ENCODE measurements at places on chromosomes 7 and 10.

- DNase-seq = no peak
Measured at GRCh38 chr7:17497136-17497535, 198.7 kb downstream of the AHR start.

DNA sequence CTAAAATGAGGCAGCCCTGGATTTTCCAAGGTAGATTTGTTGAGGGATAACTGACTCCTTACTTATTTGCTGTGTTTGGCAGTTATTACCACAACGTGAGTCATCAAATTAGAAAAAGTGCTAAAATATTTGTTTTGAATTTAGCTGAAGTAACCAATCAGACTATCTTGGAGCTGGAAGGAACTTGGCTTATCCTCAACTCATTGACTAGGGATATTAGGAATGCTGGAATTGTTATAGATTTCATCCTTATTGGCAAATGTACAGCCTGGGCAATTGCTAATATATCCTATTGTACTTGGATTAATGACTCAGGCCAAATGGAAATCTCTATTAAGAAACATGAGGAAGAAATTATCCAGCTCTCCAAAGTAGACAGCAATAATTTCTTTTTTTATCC is 1189.0 kb upstream of the LRRN3 start:
- no peak for DNase-seq

- DNase-seq = no peak
Measured at GRCh38 chr7:44265728-44266127, 59.7 kb downstream of the CAMK2B start.

DNA sequence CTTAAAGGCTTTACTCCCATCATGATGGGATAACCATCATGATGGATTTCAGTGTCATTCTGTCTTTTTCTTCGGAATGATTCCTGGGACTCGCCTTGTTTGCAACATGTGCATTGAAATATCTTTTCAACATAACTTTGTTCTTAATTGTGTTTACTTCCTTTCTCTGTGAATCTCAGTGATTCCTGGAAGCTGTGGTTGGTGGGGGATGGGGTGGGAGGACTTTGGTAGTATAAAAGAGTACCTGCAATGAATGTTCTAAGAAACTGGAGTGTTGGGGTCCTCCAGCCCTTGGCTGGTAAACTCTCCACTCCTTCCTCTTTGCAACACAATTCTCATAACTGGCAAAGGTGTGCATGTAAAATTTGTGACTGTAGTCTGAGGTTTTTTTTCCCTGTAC is 11.5 kb upstream of the SH2D4B start:
- no peak for DNase-seq

GRCh38 chr10:109895095-109895818 is 28.1 kb downstream of the XPNPEP1 start:
- no peak for DNase-seq

DNA sequence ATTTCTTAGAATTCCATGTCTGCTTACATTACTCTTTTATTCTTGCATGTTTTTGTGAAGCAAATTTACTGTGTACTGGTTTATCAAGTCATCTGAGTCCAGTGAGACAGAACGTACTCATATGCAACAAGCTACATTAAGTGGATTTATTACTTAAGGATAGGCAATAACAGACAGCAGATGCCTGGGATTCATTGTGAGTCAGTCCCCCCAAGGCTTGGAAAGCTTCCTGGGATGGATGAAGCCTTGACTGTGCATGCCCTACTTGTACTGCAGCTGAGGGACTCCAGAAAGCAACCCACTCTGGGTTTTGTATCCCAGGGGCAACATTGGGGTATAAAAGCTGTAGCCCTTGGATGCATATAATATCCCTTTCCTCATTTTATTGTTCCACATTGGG is 113.4 kb upstream of the RAB18 start:
- no peak for DNase-seq

DNA sequence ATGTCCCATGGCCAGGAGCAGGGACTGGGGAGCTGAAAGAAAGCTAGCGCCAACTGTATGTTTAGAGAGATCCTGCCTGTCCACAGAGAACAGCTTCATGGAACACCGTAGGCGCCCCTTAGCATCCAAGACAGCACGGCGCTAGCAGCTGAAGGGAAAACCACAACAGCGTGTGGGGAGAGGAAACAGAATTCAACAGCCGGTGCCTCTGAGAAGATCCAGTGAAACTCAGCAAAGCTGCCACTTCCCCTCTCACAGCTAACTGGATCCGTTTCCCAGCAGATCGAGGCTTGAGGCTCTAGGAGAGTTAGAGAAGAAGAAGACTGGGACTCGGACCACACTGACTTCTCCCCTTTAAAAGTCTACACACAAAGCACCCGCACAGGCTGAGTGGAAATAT is 145.0 kb downstream of the MAD1L1 start:
- no peak for DNase-seq

DNA sequence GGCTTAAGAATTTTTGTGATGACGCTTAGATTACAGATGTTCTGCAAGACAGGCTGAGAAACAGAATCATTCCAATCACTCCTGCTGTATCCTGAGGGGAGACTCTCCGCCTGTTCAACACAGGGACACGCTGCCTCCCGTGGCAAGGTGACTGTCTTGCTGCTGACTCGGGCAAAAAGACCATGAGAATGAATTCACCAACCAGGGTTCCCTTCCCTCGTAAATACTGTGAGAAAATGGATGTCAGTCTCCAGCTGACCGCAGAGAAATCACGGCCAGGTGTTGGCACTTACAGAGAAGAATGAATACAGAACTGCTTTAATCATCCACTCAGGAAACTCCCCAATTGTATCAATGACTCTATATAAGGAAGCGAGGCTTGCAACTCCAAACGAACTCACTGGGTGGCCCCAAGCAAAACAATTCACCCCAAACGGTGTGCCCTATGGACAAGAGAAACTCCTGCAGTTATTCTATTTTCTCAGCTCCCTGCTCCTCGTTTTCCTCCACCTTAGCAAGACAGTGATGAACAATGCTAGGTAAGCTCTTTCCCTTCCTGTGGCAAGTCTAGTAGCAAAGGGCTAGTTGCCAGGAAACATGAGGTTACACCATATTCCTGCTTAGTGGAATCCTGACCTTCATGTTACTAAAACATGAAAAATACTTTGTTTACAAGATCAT is 22.8 kb downstream of the GNA12 start:
- DNase-seq = peak; percentile 25

DNA sequence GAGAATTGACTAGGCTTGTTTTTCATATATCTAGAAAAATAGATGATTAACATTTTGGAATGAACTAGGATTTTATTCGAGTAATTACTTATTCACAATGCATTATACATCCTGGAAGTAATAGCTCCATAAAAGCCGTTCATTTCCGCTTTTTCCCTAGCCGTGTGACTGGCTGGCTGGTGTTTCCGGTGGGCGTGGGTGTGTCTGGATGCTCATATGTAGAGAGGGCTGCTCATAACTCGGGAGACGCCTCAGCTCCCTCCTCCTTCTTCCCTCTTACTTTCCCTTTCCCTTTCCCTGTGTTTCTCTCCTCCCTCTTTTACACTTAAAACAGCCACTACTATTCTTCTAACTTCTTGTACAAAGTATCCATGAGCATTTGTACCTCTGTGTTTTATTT is 187.7 kb upstream of the VSTM2A start:
- DNase-seq = no peak

GRCh38 chr7:11175371-11175770 is 201.7 kb downstream of the PHF14 start:
- no peak for DNase-seq

GRCh38 chr10:70804421-70804808 is 11.3 kb upstream of the SGPL1 start:
- DNase-seq = no peak

GRCh38 chr10:51694086-51694768 is 5.2 kb downstream of the CSTF2T start:
- DNase-seq = no peak

DNA sequence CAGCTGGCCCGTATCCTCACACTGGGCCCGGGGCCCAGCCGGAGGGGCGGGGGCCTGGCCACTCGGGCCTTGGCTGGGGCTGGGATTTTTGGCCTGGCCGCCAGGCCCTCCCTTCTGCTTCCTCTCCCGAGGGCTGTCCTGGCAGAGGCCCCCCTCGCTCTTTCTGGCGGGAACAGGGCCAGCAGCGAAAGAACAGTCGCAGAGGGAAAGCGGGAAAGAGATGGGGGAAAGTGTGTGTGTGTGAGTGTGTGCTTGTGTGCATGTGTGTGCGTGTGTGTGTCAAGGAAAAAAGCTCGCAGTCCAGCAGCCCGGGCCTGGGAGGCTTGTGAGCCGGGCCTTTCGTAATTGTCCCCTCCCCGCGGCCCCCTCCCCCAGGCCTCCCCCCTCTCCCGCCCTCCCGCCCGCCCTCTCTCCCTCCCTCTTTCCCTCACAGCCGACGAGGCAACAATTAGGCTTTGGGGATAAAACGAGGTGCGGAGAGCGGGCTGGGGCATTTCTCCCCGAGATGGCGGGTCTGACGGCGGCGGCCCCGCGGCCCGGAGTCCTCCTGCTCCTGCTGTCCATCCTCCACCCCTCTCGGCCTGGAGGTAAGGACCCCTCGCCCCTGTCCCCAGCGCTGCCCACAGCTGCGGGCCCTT is at the start of gene ELN:
Gene ELN (plus strand): TSS at position 491 of the 638 bp plus-strand sequence. CDS start 15 bp downstream, at position 506.
- DNase-seq = no peak

DNA sequence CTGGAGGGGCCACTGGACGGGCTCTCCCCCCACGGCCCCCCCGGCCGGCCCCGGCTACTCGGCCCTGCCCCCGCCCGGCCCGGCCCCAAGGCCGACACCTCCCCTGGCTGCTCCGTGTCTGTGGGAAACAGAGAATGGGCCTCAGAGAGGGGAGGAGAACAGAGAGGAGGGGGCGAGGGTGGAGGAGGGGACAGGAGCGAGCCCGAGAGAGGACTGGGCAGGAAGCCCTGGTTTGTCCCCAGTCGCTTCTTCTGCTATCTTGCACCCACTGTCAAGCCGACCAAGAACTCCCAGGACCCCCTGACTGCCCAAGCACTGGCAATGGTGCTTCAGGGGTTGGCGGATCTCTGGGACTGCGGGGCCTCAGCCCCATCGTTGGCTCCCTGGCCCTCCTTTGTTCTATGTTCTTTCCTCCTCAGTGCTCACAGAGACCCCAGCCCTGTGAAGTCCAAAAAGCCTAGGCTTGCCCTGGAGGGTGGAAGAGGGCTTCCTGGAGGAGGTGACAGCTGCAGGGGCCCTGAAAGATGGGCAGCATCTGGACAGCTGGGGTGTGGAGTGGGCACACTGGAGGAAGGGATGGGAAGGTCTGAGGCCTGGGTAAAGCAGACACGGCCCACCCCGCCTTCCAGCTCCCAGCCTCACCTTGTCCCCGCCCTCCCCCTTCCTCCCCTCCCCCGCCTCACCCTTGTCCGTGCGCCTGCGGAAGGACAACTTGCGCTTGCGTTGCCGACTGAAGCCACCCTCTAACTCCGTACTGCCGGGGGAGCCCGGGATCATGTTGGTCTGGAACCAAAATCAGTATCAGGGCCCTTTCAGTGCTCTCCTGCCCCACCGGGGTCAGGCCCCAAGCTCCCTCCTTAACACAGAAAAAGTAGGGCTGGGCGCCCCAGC is 30.1 kb downstream of the KCNH2 start:
- no peak for DNase-seq

DNA sequence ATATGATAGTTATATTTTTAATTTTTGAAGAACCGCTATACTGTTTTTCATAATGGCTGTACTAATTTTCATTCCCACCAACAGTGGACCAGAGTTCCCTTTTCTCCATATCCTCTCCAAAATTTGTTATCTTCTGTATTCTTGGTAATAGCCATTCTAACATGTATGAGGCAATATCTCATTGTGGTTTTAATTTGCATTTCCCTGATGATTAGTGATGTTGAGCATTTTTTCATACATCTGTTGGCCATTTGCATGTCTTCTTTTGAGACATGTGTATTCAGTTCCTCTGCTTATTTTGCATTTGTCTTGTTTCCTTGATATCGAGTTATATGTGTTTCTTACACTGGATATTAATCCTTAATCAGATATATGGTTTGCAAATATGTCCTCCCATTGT is 770.8 kb upstream of the MBL2 start:
- no peak for DNase-seq

DNA sequence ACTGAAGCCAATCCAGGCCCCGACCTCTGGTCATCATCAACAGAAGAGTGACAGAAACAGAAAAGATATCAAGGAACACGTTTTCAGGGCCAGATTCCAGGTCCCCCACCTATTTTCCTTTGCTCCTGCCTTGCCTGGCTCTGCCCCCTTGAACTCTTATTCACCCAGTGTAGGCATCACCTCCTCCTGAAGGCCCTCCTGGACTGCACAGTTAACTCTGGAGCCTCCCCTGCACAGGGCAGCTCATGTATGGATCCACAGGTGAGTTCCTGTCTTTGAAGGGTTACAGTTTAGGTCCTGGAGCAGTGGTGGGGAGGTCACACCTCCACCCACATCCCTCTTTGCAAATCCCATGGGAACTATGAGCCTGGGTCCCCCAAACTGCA is 163.3 kb upstream of the TNRC18 start:
- DNase-seq = no peak

- DNase-seq = no peak
Measured at GRCh38 chr7:135186261-135186540, 15.7 kb upstream of the CYREN start.

DNA sequence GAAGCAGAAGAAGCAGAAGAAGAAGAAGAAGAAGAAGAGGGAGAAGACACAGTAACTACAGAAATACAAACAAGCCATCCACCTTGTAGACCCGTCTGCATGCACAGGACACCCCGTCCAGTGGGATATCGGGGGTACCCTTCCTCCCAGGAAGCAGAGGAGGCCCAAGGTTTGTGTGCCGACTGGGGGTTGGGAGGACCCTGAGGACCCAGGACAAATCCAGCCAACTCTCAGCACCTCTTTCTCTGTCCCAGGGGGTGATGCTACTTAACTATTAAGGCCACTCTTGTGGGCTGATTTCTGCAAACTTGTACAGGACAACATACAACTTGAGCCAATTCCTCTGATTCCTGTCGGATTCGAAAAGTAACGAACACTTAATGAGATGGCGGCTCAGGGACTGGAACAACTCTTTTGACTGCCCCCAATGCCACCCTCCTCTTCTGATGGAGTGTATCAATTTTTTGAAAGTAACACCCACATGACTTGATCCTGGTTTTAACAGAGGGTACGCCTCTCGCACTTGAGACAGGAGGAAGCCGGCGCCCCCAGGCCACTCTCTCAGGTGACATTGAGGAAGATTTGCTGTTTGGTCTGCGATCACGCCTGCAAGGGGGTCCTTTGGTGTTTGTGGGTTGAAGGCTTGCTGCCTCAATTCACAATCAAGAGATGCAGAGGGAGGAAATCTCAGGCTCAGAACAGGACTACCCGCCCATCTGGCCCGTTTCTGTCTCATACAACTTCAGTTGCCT is 192.6 kb downstream of the TNS3 start:
- no peak for DNase-seq

GRCh38 chr10:60732807-60733516 is 45.3 kb upstream of the CDK1 start:
- DNase-seq = peak; percentile 47

Measured in memory B cell (primary cell).